ENCODE measurements at places on chromosomes 6 and 20. TPM values are rescaled to one million over a fixed set of nuclear protein-coding genes. Genes with fewer than 3 reads are reported as not detected.

The RUNX2 gene
- 37.2 TPM for total RNA-seq

The SRSF12 gene
- total RNA-seq, result not detected

The FOXQ1 gene
- not detected for total RNA-seq

The DOK5 gene
- not detected for total RNA-seq

The RIPOR3 gene
- 1.9 TPM for total RNA-seq

The BMP5 gene
- not detected for total RNA-seq

The TSBP1 gene
- not detected for total RNA-seq

The RFX6 gene
- not detected for total RNA-seq

Data from M059J (cell line).